ENCODE measurements at places on chromosomes 12 and 14.

DNA sequence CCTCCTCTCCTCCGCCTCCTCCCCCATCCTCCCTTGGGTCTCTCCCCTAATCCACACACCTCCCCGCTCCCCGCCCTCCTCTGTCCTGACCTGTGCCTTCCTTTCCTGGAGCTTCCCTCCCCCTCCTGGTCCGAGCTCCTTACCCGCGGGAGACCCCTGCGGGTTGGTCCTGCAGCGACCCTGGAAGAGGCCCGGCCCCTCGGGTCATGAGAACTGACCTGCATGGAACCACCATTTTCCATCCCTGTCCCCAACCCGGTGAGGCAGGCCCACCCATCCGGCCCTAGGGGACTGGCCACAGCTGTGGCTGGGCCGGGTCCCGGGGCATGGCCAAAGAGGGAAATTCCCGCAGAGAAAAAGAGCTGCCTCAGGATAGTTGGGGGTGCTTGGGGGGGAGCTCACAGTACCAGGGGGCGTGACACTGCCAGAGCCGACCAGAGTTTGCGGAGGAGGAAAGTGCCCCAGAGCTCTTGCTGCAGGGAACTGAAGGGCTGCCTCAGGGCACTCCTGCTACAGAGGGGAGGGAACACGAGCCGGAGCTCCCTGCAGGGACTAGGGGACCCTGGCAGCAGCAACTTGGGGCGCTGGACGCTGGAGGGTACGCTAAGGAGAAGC is 613 bp downstream of the ARHGEF40 start:
- DNase-seq = no peak

DNA sequence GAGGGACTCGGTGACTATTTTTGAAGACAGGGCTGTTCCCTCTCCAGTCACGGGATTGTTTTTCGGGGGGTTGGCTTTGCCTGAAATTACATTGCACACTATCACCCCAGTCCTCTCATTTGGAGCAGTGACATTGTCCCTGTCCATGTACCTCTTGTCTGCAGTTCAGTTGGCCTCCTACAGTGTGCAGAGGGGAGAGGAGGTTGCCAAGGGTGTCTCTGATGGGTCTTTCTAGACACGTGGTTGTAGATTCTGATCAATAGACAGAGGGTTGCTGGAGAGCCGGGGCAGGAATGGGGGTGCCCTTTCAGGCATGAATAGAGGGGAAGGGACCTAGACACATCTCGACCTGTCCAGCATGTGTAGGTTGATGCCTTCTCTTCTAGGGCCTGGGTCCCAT is 1.2 kb downstream of the TMEM120B start:
- DNase-seq = no peak

- no peak for DNase-seq
These were observed 472.1 kb downstream of the BCL11B start for GRCh38 chr14:98799891-98800290.

- DNase-seq = no peak
These were observed 15.3 kb downstream of the UBE2N start for GRCh38 chr12:93426412-93426805.

- DNase-seq = no peak
These were observed 795.6 kb downstream of the DIO2 start for GRCh38 chr14:79415726-79416125.

GRCh38 chr12:69091442-69092017 is 147.8 kb upstream of the CPSF6 start:
- DNase-seq = no peak

- no peak for DNase-seq
These were observed 8.7 kb upstream of the FGD4 start for GRCh38 chr12:32390572-32391219.

GRCh38 chr12:92861381-92861780 is 67.7 kb downstream of the EEA1 start:
- DNase-seq = no peak

DNA sequence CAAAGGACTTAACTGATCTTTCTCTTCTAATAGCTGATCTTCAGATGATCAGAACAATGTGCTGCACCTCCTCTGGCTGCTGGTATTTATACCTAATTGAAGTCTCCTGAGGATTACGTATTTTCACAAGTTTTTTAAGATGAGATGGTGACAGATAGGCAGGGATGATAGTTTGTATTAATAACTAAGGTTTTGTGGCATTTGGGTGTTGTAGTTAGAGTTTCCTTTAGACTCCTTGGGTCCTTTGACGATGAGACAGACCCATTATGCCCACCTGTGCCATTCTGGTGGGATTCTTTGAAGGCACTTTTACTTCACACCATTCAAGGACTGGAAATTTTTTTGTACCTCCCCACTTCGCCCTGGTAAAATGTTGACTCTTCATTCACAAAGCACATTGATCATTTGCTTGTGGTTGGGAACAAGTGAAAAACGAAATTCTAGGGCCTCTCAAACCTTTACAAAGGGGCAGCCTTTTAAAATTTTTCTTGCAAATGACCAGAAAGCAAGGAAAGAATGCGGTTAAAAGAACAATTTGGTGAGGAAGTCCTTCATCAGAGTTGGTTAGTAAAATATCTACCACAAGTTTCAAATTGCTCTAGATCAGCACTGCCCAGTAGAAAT is at the start of gene IFNG:
Gene IFNG (minus strand): TSS at position 60 of the 624 bp plus-strand sequence. CDS start 125 bp downstream, outside the sequence.
- DNase-seq = no peak

DNA sequence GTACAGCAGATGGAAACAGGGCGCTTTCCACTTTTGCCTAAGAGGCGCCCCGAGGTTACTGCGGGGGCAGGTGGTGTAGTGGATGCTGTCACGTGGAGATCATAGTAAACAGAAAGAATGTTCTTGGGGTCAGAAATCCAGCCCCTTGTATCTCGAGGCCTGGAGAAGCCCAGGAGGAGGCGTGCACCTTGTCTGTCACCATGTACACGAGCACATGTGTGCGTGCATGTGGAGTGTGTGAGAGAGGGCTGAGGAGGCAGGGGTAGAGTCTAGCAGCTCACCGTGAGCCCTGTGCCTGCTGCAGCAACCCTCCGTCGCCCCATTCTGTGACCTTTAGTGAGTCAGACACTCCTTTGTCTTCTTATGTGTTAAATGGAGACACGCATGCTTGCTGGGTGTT is 59.0 kb downstream of the CACNA1C start:
- no peak for DNase-seq

- no peak for DNase-seq
These were observed 7.5 kb downstream of the HEBP1 start for GRCh38 chr12:12992418-12993130.

- DNase-seq = no peak
These were observed 248.8 kb downstream of the RMST start for GRCh38 chr12:97711392-97711791.

DNA sequence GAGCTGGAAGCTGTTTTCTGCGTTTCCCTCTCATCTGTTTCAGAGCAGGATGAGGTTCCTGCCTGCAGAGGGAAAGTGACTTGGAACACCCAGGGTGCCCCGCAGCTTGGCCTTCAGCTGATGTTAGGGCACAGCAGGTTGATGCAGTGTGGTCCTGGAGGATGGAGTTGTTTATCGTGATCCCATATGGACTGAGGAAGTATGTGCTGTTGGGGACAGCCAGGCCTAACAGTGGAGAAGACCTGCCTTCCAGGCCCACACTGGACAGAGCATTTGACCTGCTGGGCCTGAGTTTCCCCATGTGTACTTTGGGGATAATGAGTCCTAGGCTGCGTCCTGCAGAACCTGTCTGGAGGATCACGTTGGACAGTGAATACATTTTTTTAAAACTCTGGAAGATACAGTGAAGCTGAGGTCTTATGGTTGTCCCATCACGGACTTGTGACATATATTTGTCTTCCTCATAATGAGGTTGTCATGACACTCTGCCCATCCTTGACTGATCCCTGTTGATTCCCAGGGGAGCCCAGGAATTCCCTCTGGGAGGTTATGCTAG is 12.8 kb downstream of the SERPINA1 start:
- no peak for DNase-seq

DNA sequence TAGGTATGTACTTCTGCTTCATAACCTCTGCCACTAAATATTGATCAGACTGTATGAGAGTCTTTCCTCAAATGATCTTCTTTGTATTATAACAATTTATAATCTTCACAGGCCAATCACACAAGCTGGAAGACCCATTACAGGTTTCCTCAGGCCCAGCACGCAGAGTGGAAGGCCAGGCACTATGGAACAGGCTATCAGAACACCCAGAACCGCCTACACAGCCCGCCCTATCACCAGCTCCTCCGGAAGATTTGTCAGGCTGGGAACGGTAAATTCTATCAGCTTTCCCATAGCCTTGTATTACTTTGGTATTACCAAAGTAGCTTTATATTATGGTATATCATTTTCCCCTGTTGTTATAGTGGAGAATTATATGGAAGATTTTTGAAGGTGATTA is 16.5 kb downstream of the TTC8 start:
- no peak for DNase-seq

- no peak for DNase-seq
These were observed 129.8 kb upstream of the KRR1 start for GRCh38 chr12:75641031-75641780.

- peak; percentile 91 for DNase-seq
These were observed 126.1 kb upstream of the ARHGAP5 start for GRCh38 chr14:31950764-31951637.

- DNase-seq = no peak
These were observed 23.6 kb upstream of the AMN1 start for GRCh38 chr12:31752450-31752849.

- DNase-seq = no peak
These were observed 28.0 kb upstream of the GXYLT1 start for GRCh38 chr12:42172441-42173210.

DNA sequence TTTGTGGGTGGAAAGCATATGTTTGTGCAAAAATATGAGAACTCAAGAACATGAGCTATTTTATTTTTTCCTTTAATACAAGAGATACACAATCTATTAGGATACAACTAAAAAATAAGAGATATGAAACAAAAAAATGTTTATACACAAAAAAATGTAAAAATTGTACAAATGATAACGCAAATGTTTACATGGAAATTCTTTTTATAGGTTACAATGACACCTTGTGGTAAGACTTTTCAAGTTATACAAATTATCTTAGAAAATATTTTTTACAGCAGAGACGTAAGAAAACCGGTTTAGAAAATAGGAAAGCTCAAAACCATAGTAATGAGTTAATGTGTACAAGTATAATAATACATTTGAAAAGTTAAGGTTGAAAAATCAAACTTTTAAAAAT is 25.5 kb downstream of the CEP83 start:
- DNase-seq = no peak

DNA sequence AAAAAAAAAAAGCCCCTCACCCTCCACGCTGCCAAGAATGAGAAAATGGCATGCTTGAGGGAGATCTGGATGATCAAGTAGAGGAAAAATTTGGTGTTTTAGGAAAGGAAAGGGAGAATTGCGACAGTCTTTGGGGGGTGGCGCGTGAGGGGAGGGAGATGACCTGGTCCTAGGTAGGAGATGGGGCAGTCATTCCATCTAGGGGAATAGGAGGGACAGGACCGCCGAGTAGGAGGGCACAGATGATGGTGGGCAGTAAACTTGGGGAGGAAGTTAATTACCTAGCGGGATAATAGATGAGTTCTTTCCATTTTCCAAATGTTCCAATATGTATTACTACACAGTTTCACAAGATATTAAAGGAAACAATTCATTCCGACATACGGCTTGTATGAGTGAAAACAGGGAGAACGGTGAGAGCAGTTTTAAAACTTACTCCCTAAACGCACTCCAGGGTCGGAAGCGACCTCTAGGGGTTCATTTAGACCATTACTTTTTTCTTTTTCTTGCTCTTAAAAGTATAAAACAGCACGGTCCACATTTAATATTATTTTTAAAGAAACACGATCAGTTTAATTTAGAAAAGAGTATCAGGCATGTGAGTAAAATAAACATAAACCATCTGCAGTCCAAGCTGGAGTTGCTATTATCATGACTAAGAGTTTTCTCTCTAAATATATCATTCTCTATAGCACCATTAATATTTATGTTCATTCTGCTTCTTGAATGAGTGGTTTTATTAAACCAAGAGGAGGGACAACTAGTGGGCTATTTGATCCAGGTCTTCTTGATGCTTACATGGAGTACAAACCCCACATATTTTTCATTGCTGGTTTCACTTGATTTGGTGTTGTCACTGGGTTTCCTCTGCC is 3.0 kb upstream of the FNTB start:
- no peak for DNase-seq

Data from NCI-H187 treated with DMSO at 0.1 percent for 48 hours (cell line).